A549 treated with CORT108297 at 1 μM for 4 hours (cell line): ENCODE measurements at places on chromosomes 11 and 22. TPM values are rescaled to one million over a fixed set of nuclear protein-coding genes. Genes with fewer than 3 reads are reported as not detected.

Gene EMID1
- total RNA-seq, result 0.16 to 0.65 TPM (median 0.33 TPM) in 5 replicates

Gene BMAL1
- 7.7 to 12.2 TPM (median 11.4 TPM) in 5 replicates for total RNA-seq

Gene PATE2
- not detected in 5 replicates for total RNA-seq

Gene MUC5AC
- total RNA-seq, result 1.9 to 4.1 TPM (median 3.2 TPM) in 5 replicates

Gene OR8A1
- not detected in 5 replicates for total RNA-seq

Gene KIRREL3
- 8.5 to 12.0 TPM (median 11.0 TPM) in 5 replicates for total RNA-seq
